Tibial nerve (tissue), 4 donors: ENCODE measurements at places on chromosomes 16 and 17. TPM values are rescaled to one million over a fixed set of nuclear protein-coding genes. Genes with fewer than 3 reads are reported as not detected.

Gene GPR139
- not detected for total RNA-seq

DNA sequence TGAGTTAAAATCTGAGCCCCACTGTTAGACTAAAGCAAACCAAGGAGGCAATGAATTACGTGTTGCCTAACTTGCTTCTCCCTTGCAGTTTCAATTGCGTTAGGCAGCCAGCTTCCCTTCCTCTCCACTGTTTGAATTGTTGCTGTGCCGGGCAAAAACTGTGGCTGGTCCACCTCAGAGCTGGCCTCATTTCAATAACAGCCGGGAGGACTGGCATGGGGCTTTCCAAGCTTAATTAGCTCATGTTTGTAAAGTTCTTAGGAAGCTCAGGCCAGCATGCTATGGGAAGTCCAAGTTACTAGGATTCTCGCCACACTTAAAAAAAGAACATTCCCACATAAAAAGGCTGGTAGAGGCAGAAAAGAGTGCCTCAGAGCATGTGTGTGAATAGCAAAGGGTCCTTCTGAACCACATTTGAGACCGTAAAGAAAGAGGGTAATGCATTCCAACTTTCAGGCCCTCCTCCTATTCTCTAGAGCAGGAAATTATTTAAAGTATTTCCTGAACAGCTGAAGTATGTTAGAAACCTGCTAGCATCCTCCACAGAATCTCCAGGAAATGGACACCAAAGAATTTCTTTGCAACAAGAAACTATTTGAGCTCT, 79.0 kb upstream of the SMURF2 start:
- H3K27ac ChIP-seq = peak overlapping the region; percentile 64
- H3K27me3 ChIP-seq = no peaks in the 10 kb centered on the region
- DNase-seq = no peak
- H3K4me1 ChIP-seq = no peaks in the 10 kb centered on the region

DNA sequence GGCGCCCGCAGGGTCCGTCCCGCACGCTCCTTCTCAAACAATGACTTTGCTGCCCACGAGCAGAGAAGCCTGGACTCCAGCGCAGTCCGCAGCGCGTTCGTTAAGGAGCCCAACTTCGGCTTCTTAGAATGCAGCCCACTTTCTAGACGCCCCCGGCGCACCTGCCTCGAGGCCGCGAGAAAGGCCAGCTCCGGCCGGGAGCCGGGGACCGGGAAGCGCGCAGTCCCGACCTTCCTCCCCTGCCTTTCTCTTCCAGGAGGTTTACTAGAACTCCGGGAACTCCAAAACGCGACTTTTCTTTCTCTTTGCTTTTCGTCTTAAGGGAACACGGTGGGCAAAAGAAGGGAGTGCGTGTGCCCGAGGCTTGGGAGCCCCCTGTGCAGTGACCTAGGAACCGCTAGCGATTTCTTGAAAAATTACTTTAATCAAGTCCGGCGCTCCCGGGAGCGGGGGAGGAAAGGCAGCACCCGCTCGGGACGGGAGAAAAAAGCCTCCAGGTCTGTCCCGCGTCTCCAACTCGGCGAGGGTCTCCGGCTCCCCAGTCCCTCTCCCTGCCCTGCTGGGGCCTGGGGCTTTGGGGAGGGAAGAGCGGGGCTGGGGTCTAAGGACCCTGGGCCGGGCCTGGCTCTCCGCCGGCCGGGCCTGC, 2.6 kb downstream of the HNF1B start:
- H3K36me3 ChIP-seq = no peaks in the 10 kb centered on the region
- H3K4me3 ChIP-seq = peak overlapping the region; percentile 26
- peak overlapping the region; percentile 13 for H3K27ac ChIP-seq
- DNase-seq = no peak

Gene IGFALS
- total RNA-seq = not detected

Gene PAFAH1B1
- 126 TPM for total RNA-seq
